A673 (cell line): ENCODE measurements at places on chromosomes 13 and 19.

DNA sequence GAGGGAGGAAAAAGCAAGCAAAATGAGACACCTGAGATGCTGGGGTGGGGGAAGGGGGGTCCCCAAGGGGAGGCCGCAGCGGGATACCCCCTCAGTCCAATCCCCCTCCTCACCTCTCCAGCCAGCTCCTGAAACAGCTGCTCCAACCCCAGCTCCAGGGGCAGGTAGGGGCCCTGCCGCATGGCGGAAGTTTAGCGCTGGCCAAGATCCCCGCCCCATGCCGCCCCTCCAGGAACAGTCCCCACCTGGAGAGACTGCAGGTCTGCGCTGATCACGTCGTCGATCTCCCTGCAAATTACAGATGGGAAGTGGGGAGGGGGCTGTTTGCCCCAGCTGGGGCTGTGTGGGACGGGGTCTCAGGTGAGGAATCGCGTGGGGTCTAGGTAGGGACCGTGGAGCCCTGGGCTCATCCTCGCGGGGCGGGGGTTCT is 9.0 kb downstream of the CAPN12 start:
- DNase-seq: no peak

DNA sequence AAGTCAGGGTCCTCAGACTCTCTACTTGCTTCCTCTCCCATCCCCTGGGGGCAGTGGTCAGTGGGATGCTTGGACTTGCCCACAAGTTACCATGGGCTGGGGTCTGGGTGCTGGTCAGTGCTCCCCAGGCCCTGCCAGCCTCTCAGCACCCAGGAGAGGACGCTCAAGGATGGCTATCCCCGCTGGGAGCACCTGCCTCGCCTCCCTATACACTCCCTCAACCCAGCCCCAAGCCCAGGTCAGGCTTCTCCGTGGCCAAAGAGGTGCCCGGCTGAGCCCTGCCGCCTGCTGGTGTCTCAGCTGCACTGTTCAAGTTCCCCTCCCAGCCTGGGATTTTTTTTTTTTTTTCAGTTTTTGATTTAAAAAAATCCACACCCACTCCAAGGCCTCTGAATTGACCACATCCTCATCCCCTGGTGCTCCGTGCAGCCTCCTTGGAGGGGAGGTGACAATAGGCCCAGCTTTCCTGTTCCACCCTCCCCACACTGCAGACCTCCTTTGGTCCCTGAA is 10.8 kb downstream of the F2RL3 start:
- DNase-seq: no peak

GRCh38 chr19:13511947-13512346 is 5.7 kb upstream of the CACNA1A start:
- DNase-seq: no peak

DNA sequence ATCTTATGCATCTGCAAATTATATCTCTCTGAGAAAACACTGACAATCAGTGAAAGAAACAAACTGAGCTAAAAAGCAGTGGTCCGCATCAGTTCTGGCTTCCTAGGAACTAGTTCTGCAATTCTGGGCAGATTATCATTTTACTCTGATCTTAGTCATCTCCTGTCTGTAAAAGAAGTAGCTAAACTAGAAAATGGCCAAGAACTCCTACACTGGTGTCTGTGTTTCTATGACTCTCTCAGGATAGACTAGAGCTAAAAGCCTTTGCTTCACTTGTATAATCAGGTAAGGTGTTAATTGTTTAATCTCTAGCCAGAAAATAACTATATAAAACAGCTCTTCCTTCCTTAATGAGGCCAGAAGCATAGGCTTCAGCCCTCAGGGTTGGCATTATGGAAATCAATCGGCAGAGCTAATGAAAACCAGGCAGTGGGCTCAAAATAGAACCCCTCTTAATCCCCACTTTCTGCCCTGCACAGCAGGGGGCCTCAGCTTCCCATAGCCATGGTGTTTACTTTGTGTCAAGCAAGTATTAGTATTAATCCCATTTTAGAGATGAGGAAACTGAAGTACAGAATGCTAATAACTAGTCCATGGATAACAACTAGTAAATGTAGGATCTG is 459.2 kb downstream of the FGF14 start:
- peak; percentile 60 for DNase-seq

DNA sequence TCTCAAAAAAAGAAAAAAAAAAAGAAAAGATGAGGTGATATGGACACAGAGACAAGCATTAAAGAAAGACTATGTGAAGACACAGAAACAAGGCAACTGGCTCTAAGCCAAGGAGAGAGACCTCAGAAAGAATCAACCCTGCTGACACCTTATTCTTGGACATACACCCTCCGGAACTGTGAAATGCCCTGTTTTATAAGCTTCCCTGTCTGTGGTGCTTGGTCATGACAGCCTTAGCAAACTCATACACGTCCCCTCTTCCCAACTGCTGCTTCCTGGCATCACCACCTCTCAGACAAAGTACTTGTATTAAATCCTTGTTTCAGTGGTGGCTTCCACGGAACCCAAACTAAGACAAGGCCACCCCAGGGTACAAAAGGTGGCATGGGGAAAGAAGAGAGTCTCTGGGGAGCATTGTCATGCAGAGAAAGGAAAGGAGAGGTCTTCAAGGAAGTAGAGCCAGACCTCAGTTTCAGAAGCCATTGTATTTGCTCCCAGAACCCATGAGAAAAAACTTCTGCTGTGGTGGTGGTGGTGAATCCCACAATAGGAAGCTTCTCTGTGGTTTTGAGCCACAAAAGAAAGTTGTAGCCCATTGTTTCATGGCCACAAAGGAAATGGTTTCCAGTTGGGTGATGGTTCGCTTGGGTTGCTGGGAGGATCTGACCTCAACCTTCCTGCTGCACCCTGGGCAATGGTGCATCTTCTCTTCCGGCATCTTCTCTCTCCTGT is 16.3 kb upstream of the TSPAN16 start:
- DNase-seq: no peak

DNA sequence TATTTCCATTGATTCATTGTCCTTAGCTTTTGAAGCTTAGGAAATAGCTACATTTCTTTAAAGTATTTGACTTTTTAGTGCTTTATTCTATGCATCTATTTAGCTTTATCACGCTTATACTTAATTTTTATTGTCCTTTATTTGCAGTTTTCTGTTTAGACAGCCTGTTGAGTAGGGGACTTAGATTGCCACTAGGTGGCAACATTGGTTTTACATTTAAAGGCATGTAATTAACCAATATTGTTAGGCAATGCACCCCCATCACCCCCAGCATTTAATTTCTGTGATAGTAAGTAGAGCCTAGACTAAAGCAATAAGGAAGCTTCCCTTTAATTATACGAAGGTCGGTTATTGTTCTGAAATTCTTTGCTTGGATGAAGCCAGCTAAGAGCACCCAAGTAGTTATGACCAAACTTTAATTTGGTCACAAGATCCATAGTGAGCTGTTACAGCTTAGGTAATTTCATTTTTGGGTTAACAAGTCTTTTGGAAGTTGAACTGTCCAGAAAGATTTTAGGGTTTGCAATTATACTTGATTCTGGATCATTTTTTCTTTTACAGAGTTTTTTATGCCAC is 36.5 kb downstream of the B3GLCT start:
- DNase-seq: peak; percentile 64

GRCh38 chr19:38047049-38047438 is 140.0 kb downstream of the SIPA1L3 start:
- DNase-seq: no peak

- no peak for DNase-seq
Observed at GRCh38 chr13:69545551-69545950, 562.1 kb upstream of the ATXN8OS start.
